RCC 7860 (cell line): ENCODE measurements at places on chromosomes 3 and 15.

DNA sequence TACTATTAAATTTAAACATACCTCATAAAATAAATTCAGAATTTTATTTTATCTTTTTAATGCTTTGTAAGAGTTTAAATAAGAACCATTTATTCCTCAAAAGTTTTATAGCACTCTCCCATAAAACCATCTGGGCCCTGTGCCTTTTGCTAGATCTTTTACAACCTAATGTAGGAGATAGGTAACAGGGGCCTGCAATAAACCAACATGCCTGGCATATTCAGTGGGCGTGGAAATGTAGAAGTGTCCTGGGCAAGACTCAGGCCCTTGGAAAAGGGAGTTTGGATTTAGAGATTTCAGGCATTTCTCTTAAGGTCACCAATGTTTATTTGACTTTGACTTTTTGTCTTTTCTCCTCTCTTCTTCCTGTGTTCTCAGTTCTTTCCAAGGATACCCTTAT is 46.4 kb downstream of the POMGNT2 start:
- DNase-seq: no peak

GRCh38 chr3:176562331-176562730 is 635.0 kb downstream of the TBL1XR1 start:
- DNase-seq: no peak

- DNase-seq: no peak
Measured at GRCh38 chr3:185739264-185739701, 85.6 kb downstream of the IGF2BP2 start.

DNA sequence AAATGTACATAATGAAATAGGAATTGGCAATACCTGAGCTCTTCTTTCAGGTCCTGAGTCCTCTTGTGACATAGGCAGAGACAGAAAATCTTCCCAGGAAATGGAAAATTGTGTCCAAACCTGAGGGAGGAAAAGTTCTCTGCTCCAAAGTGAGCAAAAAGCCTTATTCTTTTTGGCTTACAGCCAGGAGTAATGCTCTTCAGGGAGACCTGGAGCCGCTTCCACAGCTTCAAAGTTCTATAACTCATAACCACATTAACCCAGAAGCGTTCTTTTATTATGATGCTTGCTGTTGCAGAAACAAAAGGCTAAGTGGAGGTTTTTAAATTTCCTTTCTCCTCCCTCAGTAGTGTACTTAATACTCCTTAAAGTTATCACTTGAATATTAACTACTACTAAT is 633 bp downstream of the IGSF10 start:
- no peak for DNase-seq

- no peak for DNase-seq
Measured at GRCh38 chr3:99625237-99625622, 13.2 kb upstream of the COL8A1 start.

DNA sequence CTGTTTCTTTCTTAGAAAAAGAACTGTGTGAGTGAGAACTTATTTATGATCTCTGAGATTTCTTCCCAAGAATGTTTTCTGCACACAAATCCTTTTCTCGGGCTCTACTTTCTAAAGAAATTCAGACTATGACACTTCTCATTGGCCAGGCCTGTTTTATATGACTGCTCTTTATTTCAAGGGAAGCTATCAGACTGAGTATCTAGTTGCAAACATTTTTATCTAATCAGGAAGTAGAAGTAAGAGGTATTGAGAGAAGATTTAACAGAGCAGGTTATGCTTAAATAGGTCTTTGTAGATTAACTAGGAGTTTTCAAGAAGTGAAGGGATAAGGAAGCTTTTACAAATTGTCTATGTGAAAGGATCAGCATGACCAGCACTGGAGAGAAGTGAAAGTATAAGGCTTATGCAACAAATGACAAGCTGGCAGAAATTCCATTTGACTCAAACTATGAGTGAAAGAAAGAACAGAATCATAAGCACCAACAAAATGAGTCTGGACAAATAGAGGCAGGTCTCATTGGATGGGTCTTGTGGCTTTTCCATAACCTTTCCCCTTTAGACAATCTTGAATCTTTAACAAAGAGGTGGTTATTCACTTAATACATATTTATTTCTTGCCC is 71.9 kb upstream of the CHL1 start:
- no peak for DNase-seq

DNA sequence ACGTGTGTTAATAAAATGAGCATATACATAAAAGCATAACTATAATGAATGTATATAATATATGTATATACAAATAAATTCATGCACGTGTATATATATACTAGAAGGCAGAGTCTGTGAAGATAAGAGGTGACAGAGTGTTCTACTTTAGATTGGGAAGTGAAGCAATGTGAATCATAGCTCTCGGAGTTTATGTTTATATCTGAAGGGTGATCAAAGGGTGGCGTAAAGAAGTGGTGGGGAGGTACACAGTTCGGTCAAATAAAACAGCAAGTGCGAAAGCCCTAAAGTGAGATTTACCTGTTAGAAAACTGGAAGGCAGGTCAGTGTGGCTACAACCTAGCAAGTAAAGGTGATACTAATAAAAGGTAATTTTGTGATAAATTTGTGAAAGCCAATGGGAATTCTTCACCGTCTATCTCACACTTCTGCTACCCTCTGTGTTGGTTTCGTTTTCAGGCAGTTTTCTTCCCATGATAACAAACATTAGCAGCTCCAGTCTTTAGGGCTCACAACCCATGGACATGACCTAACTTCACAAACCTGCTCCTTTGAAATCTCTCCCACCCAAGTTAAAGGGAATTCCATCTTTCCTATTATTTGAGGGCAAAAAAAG is 46.7 kb upstream of the BCHE start:
- DNase-seq: no peak

- no peak for DNase-seq
Measured at GRCh38 chr3:65112751-65113300, 425.0 kb upstream of the ADAMTS9 start.

DNA sequence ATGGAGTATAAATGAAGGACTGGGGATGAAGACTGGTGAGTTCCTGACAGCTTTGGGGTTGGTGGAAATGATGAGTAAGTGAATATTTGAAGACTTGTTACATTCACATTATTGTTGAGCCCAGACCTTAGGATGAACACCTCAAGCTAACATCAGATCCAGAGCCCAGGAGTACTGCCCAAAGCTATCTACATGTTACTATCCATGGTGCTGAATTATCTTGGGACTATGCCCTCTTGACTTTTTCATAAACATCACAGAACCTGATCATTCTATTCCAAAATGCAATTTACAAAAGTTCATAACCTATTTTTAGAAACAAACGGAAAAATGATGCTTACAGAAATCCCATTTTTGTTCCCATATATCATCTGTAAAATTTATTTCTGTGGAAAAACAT is 613.3 kb downstream of the TUSC7 start:
- DNase-seq: no peak

- no peak for DNase-seq
Measured at GRCh38 chr3:192881159-192881786, 36.4 kb downstream of the MB21D2 start.

GRCh38 chr3:43162230-43163084 is 56.6 kb upstream of the POMGNT2 start:
- no peak for DNase-seq

- no peak for DNase-seq
Measured at GRCh38 chr3:45640091-45640507, 45.5 kb downstream of the LIMD1 start.

- DNase-seq: peak; percentile 47
Measured at GRCh38 chr3:45479621-45480035, 91.3 kb downstream of the LARS2 start.

- no peak for DNase-seq
Measured at GRCh38 chr3:175326041-175326440, 466.9 kb downstream of the NAALADL2 start.

- no peak for DNase-seq
Measured at GRCh38 chr3:10546181-10546624, 40.8 kb upstream of the ATP2B2 start.

GRCh38 chr3:142690613-142691012 is 33.2 kb upstream of the TRPC1 start:
- no peak for DNase-seq

DNA sequence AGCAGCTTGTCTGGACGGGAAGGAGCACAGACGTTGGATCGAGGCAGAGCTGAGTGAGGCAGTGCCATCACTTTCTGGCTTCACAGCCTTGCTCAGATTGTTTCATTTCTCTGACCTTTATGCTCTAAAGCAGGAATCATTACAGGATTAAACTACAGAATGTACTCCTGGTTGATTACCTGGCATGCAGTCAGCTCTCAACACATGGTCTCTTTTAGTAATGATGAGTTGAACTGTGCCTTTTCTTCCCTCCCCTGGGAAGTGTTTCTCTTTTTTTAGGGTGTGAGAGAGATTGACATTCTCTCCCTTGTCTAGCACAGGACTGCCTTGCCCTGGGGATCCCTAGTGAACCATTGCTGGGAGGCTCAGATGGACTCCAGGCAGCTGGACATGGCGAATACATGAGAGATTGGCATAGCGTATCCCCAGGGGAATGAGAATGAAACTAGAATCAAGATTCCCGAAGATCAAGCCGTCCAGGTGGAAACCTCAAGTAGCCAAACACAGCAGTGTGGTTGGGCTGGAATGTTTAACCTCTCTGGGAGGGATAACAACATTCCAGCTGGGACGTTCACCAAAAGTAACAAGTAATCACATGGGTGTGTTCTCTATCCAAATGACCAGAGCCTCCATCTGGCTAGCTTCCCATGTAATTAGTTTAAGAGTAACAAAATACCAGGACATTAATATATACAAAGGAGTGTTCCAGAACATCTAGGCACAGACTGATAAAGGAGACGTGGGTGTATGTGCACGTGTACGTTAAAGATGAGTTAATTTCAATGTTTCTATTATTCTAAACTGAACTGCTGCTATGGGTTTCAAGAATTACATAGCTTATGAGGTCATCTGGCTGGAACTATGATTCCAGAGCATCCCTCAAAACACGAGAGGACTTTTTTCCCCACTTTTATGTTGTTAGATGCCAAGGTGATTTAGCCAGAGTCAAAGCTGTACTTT is 118.6 kb upstream of the NR2E3 start:
- peak; percentile 57 for DNase-seq

GRCh38 chr3:141255137-141255845 is 23.7 kb downstream of the PXYLP1 start:
- DNase-seq: no peak

GRCh38 chr15:98931004-98931403 is 76.6 kb downstream of the PGPEP1L start:
- no peak for DNase-seq

DNA sequence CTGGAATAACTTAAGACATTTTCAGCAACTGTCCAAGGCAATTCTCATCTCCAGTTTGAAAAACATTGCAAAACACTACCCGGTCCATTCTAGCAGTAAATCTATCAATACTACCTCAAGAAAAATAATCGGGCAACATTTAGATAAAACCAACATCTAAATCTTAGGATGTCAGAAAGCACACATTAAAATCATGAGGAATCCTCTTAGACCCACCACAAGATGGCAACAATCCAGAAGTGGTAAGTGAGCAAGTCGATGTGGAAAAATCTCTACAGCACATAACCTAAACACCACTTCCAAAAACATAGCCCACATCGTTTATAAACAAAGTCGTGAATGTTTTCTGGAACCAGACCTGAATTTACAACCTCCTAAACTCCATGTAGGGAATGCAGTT is 5.7 kb downstream of the PLCH1 start:
- DNase-seq: peak; percentile 31

DNA sequence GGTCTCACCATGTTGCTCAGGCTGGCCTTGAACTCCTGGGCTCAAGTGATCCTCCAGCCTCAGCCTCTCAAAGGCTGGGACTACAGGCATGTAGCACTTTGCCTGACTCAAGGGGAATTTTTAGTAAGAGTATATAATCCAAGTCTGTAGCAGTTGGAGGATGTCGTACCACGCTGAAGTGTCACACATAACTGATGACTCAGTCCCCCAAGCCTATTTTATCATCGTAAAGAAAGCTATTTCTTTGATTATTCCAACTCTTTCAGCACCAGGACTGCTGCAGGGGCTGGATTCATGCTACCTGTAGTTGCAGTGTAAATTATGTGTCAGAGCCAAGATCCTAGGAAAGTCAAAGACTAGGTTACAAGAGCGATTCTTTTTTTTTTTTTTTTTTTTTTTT is 1.4 kb upstream of the PRKCI start:
- DNase-seq: peak; percentile 60

DNA sequence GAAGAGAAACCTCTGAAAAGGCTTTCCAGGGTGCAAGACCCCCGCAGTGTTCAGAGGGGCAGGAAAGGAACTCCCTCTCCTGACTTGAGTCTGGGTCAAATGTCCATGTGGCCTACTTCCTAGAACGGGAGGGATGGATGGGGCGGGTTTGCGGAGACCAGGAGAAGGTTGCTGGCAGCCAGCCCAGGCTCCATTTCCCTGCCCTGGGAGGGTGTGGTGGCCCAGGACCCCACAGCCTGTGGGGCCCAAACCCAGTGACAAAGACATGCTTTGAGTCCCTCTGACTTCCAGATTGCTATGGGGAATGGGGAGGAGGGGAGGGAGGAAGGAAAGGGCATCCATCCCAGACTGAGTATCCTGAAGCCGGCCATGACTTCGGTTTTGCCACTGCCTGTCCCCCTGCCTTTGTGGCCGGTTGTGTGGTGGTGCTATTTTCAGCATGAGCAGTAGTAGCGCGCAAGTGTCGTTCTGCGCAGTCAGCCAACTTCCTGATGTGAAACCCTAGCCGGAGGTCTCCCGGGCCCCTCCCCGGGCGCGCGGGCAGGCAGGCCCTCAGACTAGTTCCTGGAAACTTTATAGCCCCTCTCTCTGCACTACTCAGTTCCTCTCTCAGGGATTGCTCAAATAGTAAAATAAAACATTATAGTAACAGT is 24.4 kb downstream of the MAGEF1 start:
- no peak for DNase-seq

DNA sequence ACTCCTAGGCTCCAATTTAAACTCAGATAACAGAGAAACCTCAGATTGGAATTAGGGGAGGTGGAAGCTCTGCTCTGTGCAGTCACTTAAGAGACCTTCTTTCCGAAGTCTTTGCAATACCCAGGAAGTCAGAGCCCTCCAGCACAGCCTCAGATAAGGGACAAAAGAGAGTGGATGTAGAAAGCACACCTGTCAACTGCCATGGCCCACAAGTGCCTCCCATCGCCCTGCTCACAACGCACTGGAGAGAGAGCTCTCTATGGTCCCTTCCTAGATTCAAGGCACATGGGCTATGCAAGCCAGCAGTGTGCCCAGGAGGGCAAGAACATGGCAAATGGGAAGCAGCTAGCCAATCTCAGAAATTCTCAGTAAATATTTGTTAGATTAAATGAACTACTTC is 47.3 kb upstream of the TBL1XR1 start:
- no peak for DNase-seq

GRCh38 chr15:81106560-81106959 is 27.5 kb upstream of the CFAP161 start:
- peak; percentile 57 for DNase-seq

GRCh38 chr3:25895443-25895842 is 105.6 kb downstream of the OXSM start:
- no peak for DNase-seq

- DNase-seq: no peak
Measured at GRCh38 chr3:126682009-126682408, 22.0 kb upstream of the CHCHD6 start.
